Activated CD8-positive, alpha-beta memory T cell treated with anti-CD3 and anti-CD28 coated beads for 1 hour (primary cell): ENCODE measurements at places on chromosomes 4 and X.

GRCh38 chrX:23435108-23435507 is 100.5 kb downstream of the PTCHD1 start:
- DNase-seq: no peak

DNA sequence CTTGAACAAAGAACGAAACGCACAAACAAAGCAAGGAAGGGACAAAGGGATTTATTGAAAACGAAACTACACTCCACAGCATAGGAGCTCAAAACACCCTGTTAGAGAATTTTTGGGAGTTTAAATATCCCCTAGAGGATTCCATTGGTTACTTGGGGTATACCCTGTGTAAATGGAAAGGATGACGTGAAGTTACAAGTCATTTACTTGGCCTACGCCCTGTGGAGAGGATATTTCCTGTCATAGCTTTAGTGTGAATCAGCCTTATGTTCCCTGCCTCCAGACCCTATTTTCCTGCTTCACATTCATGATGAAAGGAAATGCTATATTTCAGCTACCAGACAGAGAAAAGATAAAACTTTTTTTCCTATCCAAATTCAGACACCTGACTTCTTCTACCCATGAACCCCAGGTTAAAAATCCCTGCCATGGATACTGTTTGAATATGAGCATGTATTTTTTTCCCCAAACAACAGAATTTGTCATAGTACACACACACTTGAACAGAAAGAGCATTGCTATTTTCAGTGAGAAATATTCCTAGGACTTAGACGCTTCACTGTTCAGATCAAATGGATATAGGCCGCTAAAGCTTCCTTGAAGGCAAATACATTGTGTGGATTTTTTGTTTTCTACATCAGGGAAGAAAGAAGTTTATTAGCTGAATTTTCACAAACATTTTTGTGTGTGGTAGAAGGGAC is 20.4 kb downstream of the PIN4 start:
- no peak for DNase-seq

DNA sequence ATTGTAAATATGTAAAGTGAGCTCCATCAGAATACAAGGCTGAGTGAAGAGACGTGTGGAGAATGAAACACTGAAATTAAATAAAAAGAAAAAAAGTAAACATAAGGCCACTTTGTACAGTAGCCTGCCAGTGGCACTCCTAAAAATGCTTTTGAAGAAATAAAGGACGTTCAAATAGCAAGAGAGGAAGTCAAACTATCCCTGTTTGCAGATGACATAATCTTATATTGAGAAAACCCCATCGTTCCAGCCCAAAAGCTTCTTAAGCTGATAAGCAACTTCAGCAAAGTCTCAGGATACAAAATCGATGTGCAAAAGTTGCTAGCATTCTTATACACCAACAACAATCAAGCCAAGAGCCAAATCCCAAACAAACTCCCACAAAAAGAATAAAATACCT is 24.2 kb downstream of the RASSF6 start:
- no peak for DNase-seq

- DNase-seq: no peak
Measured at GRCh38 chrX:150438165-150438564, 75.0 kb downstream of the MAMLD1 start.

- DNase-seq: no peak
Measured at GRCh38 chr4:139901531-139902320, 236.1 kb downstream of the MGST2 start.

DNA sequence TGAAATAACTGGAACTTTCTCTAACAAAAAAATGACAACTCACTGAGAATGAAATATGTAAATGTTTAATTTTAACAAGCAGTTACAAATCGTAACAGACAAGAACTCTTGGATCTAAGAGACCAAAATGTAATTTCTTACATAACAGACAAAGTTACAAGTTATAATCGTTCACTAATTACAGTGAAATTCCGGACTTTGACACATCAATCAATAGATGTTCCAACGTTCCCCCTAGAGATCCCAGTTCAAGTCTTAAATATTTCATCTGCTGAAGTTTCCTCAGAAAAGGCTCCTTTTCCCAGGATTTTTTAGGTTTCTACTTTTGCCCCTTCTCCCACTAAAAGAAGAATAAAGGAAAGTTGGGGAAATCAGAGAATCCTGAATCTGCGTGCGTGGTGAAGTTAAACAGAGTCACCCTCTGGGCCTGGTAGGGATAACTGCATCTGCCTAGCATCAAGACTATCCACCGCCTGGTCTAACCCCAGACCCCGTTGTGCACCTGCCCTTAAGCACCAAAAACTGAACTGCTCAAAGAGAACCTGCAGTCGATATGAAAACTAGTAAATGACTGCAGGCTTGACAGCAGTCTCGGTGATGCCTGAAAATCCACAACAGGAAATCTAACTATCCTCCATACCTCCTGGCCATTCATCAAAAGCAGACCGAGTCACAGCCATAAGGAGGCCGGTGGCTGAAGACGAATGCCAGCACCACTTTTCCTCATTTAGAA is 2.3 kb downstream of the IRF2 start:
- DNase-seq: no peak
